CD4-positive, alpha-beta T cell (primary cell): ENCODE measurements at places on chromosomes 5 and 9.
A peak's percentile ranks its signal among the peaks of the same experiment; 100 is the strongest.

DNA sequence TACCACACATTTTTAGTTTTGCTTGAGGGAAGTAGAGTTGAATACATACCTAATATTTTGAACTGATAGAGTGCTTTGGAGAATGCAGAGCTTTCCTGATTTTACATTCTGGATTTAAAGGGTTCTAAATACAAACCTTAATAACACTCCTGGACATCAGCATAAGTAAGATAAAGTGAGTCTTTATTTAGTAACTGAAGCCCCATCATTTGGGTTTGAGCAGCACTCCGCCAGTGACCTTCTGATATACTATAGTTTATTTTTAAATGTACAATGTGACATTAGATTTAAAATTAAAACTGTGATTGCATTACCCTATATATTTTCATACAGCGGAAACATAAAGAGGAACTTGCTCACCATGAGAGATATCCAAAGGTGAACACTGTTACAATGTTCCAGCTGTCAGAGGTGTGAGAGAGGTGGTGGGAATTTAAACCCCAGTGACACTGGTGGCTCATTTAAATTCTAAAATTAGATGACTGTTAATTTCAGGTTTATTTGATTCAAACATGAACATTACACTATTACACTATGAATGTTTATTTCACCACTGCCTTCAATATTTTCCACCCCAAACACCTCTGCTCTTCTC lies 203.0 kb upstream of the PCSK5 start:
- H3K4me3 ChIP-seq = no peak overlapping the region
- no peak overlapping the region for H3K27ac ChIP-seq
- H3K4me1 ChIP-seq = no peaks in the 10 kb centered on the region
- H3K36me3 ChIP-seq = no peaks in the 10 kb centered on the region

GRCh38 chr9:4211032-4211725 lies 88.7 kb downstream of the GLIS3 start:
- no peaks in the 10 kb centered on the region for H3K27me3 ChIP-seq
- H3K36me3 ChIP-seq = no peaks in the 10 kb centered on the region
- H3K27ac ChIP-seq = no peak overlapping the region

DNA sequence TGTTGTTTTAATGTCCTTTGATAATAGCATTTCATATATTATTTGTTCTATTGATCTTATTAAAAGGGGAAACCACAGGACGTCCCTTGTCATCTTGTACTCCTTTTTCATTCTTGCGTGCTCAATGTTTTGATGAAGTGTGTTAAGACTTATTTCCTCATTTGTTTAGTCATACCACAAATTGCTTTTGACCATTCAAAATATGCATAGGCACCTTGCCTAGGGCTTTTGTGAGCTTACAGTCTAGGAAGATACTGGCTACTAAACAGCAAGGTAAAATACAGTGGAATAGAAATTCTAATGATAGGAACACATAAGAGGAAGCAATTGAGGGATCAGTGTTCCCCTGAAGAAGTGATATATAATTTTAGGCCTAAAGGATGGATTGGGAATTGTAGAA lies 190.3 kb downstream of the WDR70 start:
- no peak overlapping the region for H3K4me3 ChIP-seq
- no peak overlapping the region for H3K27ac ChIP-seq
- no peaks in the 10 kb centered on the region for H3K4me1 ChIP-seq
- no peaks in the 10 kb centered on the region for H3K36me3 ChIP-seq
- no peak for DNase-seq

GRCh38 chr9:98818764-98819163 lies 11.3 kb downstream of the GALNT12 start:
- no peak overlapping the region for H3K4me3 ChIP-seq
- no peak overlapping the region for H3K27ac ChIP-seq
- no peaks in the 10 kb centered on the region for H3K4me1 ChIP-seq
- H3K36me3 ChIP-seq = no peaks in the 10 kb centered on the region
- DNase-seq = no peak
- H3K27me3 ChIP-seq = no peaks in the 10 kb centered on the region

GRCh38 chr5:56757077-56757476 lies 58.3 kb upstream of the MAP3K1 start:
- no peaks in the 10 kb centered on the region for H3K36me3 ChIP-seq
- H3K27ac ChIP-seq = no peak overlapping the region
- no peak for DNase-seq
- H3K4me3 ChIP-seq = no peak overlapping the region

- DNase-seq = no peak
- no peak overlapping the region for H3K27ac ChIP-seq
- H3K36me3 ChIP-seq = no peaks in the 10 kb centered on the region
These were observed 352.9 kb downstream of the DNAH5 start for GRCh38 chr5:13591621-13592020.

DNA sequence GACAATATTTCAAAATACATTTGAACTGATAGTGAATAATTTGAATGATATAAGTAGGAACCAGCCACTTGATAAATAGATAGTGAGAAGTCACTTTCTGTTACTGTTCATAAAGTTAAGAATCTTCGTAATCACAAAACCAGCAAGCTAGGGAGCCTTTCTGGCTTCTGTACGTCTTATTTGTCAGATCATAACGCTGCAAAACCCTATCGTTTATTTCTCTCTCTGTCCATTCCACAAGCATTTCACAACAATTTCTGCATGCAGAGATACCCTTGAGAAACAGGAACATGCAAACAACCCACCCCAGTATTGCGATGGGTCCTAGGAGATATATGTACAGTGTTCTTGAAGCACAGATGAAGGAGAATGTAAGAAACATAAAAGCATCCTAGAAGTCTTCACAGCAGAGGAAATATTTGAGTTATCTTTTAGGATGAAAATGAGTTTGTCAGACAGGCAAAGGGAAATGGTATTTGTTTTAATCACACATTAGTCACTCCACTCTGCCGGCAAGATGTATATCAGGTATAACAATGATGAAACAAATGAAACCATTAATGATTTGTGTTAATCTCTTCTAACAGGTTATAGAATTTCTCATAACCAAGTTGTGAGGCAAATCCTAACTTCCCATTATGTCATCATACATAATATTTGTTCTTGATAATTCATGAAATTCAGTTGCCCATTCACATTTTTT lies 668.7 kb upstream of the FTMT start:
- H3K4me1 ChIP-seq = no peaks in the 10 kb centered on the region
- H3K27ac ChIP-seq = no peak overlapping the region
- H3K36me3 ChIP-seq = no peaks in the 10 kb centered on the region

DNA sequence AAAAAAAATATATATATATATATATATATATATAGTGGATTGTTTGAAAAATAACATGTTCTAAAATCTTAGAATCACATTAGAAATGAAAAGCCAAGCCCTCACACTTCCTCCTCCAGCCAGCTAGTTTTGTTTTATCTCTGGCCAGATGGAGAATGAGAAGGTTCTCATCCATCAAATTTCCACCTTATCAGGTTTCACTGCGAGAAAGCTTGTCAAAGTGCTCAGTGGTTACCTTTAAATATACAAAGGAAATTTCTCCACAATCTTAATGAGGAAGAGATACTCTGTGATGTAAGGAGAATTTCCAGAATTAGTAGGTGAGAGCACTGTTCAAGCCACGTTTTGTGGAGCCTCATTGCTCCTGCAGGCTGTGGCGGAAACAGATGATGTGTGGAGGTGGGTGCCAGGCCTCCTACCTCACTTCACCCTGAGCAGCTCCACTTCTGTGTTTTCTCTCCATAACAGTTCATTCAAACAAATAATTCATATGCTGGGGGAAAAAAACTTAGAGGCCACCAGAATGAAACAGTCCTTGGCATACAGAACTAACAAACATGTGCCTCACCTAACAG lies 71.9 kb downstream of the CDK5RAP2 start:
- H3K27me3 ChIP-seq = no peaks in the 10 kb centered on the region
- H3K36me3 ChIP-seq = peaks cover 58% of the 10 kb centered on the region
- no peak overlapping the region for H3K4me3 ChIP-seq
- no peak overlapping the region for H3K27ac ChIP-seq
- no peak for DNase-seq

- no peaks in the 10 kb centered on the region for H3K36me3 ChIP-seq
- H3K27me3 ChIP-seq = no peaks in the 10 kb centered on the region
- no peak overlapping the region for H3K27ac ChIP-seq
- H3K4me3 ChIP-seq = no peak overlapping the region
These were observed 156.1 kb downstream of the SNX18 start for GRCh38 chr5:54673523-54674225.

DNA sequence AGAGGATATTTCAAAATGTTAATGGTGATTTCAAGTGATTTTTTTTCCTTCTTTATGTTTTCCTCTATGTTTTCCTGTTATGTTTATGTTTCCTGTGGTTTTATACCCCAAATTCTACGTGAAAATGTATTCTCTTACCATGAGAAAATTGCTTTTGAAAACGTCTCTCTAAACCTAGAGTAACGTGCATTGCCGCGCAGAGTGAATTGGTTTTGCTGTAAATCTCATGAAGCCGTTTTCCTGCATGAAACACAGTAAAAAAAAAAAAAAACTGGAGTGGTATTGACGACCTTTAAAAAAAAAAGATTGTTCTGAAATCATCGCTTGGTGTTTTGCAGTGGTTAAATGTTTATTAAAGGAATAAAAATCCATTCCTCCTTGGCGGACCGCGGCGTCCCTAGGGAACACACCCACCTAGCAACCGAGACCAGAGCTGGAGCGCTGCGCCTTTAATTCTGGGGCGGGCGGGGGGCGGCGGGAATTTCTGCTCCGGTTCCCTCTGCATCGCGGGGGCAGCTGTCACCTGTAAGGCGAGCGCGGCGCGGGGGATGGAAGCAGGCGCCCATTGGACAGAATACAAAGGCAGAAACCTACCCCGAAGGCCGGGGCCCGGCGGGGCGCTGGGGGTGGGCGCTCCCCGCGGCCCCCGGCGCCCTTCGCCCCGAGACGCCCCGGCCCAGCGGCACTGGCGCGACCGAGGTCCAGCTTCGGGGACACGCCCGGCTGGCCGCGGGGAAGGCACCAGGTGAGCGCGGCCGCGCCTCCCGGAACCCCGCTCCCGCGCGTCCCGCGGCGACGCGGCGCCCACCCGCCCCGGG lies at the start of gene SOWAHA:
SOWAHA (plus strand) TSS at position 522 of the 818 bp plus-strand sequence. CDS start 320 bp downstream, outside the sequence.
- H3K36me3 ChIP-seq = no peaks in the 10 kb centered on the region
- no peak within 1 kb of the TSS for H3K27ac ChIP-seq
- peak within 1 kb of the TSS; percentile 26 for H3K4me3 ChIP-seq
- H3K27me3 ChIP-seq = peaks cover 47% of the 10 kb centered on the region

DNA sequence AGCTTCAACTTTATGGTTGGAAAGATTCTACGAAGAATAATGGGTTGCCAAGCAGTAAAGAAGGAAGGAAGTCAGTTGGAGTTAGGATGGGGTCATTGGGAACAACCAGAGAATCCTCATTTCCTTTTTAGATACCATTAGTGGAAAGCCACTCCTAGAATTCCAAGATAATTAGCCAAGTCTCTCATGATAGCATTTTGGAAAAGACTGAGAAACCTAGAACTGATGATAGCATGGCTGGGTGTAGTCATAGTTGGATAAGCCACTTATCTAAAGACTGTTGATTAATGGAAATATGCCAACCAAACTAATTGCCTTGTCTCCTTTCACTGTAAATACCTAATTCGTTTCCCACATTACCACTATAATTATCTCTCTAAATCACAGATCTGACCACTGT lies 377.0 kb downstream of the GLIS3 start:
- no peaks in the 10 kb centered on the region for H3K4me1 ChIP-seq
- no peak overlapping the region for H3K27ac ChIP-seq
- DNase-seq = no peak
- no peaks in the 10 kb centered on the region for H3K36me3 ChIP-seq
- H3K27me3 ChIP-seq = no peaks in the 10 kb centered on the region

DNA sequence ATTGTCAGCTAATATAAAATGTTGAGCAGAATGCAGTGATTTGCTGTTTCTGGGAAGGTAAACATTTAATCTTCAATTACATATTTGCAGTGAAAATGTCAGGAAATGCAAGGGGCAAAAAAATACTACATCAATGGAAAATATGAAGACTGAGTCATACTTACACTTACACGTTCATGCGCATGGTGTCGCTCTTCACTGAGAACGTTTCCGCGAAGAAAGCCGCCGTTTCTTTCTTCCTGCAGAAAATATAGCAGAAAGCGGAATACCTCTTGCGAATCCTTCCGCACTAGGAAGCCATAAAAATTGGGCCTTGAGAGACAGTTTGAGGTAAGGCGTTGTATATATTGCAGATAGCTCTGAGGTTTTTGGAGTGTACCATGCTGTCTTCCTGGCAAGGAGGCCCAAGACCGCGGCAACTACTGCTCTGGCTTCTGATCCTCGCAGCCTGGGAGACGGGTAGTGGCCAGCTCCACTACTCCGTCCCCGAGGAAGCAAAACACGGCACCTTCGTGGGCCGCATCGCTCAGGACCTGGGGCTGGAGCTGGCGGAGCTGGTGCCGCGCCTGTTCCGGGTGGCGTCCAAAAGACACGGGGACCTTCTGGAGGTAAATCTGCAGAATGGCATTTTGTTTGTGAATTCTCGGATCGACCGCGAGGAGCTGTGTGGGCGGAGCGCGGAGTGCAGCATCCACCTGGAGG lies at the start of gene PCDHA13:
PCDHA13 (plus strand) TSS at position 236 of the 702 bp plus-strand sequence; CDS start at position 381, 145 bp downstream.
- no peak for DNase-seq
- no peak within 1 kb of the TSS for H3K4me3 ChIP-seq
- peaks cover 13% of the 10 kb centered on the region for H3K27me3 ChIP-seq
- no peaks in the 10 kb centered on the region for H3K36me3 ChIP-seq
- no peak within 1 kb of the TSS for H3K27ac ChIP-seq

DNA sequence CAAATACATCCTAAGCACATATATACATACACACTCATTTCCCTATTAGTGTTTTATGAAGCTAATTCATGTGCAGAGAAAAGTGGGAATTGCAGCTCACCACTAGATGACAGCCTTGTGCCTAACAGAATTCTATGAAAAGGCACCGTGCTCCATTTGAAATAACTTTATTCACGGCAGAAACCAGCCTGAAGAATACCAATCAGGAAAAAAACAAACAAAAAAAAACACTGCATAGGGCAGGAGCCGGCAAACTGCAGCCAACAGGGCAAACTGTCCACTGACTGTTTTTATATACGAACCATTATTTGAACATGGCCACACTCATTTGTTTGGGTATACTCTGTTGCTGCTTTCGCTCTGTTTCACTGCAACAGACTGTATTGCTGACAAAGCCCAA lies 33.6 kb downstream of the ERMP1 start:
- no peak overlapping the region for H3K27ac ChIP-seq
- DNase-seq = no peak
- H3K36me3 ChIP-seq = peaks cover 17% of the 10 kb centered on the region
- H3K27me3 ChIP-seq = no peaks in the 10 kb centered on the region
- no peak overlapping the region for H3K4me3 ChIP-seq

- no peak for DNase-seq
- H3K27me3 ChIP-seq = no peaks in the 10 kb centered on the region
- no peak overlapping the region for H3K27ac ChIP-seq
These were observed 217.0 kb downstream of the PAPPA start for GRCh38 chr9:116370556-116370955.
